ENCODE measurements at places on chromosomes 16 and 17.

DNA sequence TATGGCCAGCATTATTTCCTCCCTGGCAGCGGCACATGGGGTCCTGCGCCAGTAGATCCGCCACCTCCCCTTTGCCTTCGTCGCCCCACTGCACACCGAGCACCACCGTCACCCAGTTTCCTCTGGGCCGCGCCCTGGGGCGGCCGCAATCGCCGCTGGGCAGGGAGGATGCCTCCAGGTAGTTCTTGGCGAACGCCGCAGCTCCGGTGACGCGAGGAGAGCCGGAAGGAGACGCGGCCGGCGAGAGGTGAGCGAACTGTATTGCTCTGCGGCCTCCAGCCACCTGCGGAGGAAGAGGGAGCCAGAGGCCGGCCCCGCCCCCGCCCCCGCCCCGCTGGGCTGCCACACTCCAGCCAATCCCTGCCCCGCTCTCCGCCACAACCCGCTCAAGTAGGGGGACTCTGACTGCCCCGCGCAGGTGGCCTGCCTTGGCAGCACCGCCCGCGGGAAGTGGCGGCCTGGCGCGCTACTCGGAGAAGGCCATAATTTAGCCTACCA is 11.8 kb upstream of the SLFN13 start:
- no peak for DNase-seq

GRCh38 chr16:65377195-65377594 is 255.3 kb upstream of the CDH11 start:
- no peak for DNase-seq

DNA sequence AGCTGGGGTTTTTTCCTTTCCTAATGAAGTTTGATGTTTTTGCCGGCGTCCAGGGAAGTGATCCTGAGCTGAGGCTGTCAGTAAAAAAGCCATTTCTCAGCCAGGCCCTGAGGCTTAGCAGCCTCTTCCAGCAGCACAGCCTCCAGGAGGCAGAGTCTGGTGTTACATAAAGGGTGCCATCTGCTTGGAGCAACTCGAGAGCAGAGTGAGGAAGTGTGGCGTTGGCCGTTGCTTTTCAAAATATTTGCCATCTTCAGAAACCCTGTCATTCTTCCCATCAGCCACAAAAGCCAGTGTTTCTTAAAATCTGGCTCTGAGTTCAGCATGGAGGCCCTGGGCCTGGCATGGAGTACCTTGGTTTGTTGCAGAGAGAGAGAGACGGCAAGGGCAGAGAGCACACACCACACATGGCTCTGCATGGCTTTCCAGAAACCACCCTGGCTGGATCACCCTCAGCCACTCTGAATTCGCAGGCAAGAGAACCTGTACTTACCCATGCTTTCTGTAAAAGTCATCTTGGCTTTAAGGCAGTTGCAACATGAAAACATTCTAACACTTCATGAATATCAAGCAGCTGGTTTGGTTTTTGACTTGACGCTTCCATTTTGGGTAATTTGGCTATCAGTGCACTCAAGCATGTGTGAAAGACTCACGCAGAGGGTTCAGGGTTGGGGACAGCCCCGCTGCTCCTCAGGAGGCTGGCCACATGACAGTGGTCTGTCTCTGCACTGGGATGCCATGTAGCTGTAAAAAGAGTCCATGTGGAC is 21.0 kb downstream of the PMM2 start:
- DNase-seq = no peak

- no peak for DNase-seq
Measured at GRCh38 chr17:82216301-82217119, 3.9 kb upstream of the CCDC57 start.

GRCh38 chr17:17700251-17700969 is 19.2 kb downstream of the RAI1 start:
- DNase-seq = no peak

GRCh38 chr16:4273858-4274311 is 1.1 kb upstream of the TFAP4 start:
- peak; percentile 32 for DNase-seq
